ENCODE measurements at places on chromosomes 3 and 15.

DNA sequence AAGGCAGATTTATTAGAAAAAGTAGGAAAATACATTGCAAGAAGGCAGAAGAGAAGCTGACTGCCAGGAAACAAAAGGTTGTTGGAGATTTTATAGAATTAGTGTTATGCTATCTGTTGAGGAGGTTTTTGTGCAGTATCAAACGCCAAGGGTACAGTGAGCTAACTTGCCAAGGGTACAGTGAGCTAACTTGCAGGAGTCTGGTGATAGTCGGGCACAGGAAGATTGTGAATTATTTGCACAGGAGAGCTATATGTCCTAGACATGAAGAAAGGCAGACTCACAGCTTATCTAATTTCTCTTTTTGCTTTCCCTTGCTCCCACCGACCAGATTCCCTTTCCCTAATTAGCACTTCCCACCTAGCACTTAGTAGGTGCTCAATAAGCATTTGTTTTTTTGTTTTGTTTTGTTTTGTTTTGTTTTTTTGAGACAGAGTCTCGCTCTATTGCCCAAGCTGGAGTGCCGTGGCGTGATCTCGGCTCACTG lies 2.7 kb upstream of the CSK start:
- DNase-seq: no peak

DNA sequence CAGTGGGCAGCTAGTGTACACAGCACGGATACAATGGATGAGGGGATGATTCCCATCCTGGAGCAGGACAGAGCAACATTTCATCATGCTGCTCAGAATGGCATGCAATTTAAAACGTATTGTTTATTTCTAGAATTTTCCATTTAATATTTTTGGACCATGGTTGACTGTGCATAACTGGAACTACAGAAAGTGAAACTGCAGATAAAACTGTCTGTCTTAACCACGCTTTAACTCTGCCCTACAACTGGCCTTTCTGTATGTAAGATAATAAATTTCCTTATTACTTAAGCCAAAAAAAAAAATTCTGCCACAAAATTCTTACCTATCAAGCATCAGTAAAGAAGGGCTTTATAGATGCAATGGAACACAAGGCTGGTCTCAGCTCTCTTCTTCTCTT lies 33.4 kb downstream of the AP3S2 start:
- DNase-seq: no peak

- no peak for DNase-seq
Observed at GRCh38 chr3:119352034-119352609, 57.9 kb downstream of the ARHGAP31 start.

- DNase-seq: no peak
Observed at GRCh38 chr3:153809097-153809496, 312.1 kb upstream of the ARHGEF26 start.

DNA sequence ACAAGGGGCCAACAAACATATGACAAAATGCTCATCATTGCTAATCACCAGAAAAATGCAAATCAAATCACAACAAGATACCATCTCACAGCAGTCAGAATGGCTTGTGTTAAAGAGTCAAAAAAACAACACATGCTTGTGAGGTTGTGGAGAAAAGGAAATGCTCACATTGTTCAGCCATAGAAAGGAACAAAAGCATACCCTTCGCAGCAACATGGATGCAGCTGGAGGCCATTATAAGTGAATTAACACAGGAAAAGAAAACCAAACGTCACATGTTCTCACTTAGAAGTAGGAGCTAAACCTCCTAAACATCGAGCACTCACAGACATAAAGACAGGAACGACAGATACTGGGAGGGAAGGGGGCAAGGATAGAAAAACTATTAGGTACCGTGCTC lies 678.4 kb upstream of the GRM7 start:
- DNase-seq: no peak

GRCh38 chr3:192487033-192487432 lies 240.3 kb downstream of the FGF12 start:
- no peak for DNase-seq

- DNase-seq: no peak
Observed at GRCh38 chr3:144229953-144230352, 258.3 kb downstream of the DIPK2A start.

GRCh38 chr15:34252545-34252944 lies 27.7 kb downstream of the EMC4 start:
- DNase-seq: no peak

GRCh38 chr15:89330119-89330518 lies 4.5 kb downstream of the POLG start:
- DNase-seq: no peak

GRCh38 chr3:81544385-81544784 lies 217.1 kb downstream of the GBE1 start:
- no peak for DNase-seq

GRCh38 chr3:63891518-63891917 lies 20.7 kb downstream of the SCAANT1 start:
- DNase-seq: no peak

DNA sequence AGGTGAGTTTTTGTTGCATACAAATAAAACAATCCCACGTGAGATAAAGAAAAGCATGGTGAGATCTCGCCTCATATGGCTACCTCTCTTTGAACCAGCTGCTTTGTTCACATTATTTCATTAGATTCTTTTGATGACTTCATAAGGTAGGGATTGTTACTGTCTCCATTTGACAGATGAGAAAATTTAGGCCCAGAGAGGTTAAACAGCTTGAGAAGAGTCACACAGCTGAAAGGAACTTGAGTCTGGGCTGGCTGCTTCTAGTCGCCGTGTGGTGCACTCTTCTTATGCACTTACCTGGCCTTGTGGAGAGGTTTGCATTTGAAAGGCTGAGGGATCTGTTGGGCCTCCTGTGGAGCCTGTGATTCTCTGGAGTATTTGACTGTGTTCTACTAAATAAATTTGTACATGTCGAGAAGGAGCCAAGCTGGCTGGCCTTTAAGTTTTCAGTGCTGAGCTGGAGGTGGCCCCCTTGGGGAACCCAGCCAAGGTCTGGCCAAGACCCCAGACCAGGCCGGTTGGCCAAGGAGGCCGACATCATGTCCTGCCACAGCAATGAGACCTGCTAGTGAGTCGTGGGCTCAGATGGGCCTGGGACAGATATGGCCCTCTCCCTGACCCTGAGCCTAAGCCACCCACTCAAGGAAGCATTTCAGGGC lies 125.1 kb downstream of the SMAD6 start:
- DNase-seq: no peak

DNA sequence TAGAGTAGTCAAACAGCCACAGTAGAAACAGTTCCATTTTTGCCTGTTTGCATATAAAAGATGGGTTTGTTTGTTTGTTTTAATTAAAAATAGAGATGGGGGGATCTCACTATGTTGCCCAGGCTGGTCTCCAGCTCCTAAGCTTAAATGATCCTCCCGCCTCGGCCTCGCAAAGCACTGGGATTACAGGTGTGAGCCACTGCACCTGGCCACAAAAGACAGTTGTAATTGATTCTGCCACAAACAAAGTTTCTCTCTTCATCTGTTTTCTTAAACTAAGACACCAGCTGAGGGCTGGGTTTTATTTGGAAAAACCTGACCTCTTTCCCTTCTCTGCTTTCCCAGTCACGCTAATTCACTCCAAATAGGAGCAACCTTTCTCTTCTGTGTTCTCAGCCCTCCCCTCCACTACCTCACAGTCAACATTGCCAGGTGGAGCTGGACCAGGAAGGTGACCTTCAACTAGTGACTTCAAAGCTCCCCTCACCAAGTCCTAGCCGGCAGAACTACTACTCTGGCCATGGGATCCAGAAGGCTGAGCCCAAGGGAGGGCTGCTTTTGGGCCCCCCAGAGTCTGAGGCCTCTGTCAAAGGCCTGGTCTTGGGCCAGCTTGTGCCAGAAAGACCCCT lies 1.5 kb upstream of the IDH2 start:
- DNase-seq: peak; percentile 83

DNA sequence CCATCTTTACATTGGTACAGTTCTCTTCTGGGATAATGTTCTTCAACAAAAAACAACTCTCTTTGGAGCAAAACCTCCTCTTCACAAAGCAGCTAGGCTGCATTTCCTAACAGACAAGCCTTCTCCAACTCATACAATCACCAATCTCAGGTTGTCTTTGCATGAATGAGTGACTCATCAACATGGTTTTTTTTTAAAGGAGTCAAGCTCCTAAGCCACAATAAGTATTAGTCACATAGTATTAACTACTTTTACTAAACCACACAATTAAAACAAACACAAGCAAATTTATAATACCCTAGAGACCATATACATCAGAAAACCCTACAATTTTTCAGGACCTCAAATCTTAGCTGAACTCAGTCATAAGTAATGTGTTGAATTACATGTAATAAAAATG lies 137.4 kb downstream of the TBC1D5 start:
- no peak for DNase-seq

GRCh38 chr3:69929019-69929418 lies 70.5 kb upstream of the SAMMSON start:
- no peak for DNase-seq

- no peak for DNase-seq
Observed at GRCh38 chr15:56383010-56383409, 17.8 kb downstream of the TEX9 start.

DNA sequence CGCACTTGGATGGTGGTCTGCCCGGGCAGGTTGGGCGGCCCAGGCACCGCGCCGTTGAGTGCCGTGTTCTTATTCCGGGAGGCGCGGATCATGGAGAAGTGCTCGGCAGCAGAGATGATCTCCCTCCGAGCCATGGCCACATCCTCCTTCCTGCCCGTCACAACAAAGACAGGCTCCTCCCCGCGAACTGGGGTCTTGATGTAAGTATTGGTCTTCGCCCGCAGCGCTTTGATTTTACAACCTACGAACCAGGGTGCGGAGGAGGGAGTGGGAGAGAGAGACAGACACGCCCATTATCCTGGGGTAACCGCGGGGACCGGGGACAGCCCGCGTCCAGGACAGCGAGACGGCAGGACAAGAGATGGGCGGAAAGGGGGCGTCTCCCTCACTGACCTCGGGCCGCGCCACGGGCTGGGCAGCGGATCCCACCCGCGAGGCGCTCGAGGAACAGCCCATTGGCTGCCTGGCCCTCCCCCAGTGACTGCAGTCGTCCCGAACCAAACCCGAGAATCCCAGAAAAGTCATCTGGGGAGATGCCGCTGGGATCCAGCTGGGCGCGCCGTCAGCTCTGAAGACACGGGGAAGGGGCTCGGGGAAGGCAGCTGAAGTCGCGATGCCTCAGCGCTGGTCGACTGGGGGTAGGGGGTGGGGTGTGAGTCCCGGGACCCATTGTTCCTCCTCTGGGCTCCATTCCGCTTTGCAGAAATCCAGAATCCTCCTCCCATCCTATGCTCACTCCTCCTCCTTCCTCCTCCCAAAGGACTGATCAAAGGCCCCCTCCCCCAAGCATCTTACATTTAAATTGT lies 1.2 kb downstream of the MEX3B start:
- DNase-seq: no peak

GRCh38 chr3:134494495-134494894 lies 8.6 kb downstream of the CEP63 start:
- no peak for DNase-seq

DNA sequence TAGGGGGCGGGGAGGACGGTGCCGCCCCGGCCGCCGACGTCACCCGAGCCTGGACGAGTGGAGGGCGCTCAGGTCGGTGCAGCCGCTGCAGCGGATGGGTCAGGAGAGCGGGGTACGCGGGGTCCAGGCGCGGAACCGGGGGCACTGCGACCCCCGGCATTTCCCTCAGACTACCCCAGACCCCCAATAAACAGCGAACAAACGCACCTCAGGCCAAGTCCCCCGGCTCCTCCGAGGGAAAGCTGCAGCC lies 78.9 kb downstream of the IQSEC1 start:
- DNase-seq: peak; percentile 51

DNA sequence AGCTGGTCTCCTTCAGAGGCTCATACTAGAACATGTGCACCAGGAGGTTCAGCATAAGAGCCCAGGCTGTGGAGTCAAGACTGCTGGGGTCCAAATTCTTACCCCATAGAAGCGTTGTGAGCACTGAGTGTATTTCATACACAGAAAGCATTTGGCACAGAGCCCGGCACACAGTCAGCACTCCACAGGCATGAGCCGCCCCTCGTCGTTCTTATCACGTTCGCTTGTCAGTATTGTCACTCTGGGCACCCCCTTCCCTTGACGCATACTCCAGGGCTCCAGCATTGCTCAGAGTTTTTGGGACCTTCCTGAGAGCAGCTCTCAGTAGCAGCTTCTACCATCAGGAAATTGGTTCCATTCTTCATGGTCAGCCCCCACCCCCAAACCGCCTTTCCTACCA lies 25.2 kb downstream of the CORO2B start:
- DNase-seq: no peak

- DNase-seq: no peak
Observed at GRCh38 chr3:193498215-193498614, 56.5 kb downstream of the ATP13A4 start.

- no peak for DNase-seq
Observed at GRCh38 chr3:25338158-25338725, 89.8 kb upstream of the RARB start.

GRCh38 chr3:27900316-27900715 lies 178.2 kb upstream of the EOMES start:
- no peak for DNase-seq

DNA sequence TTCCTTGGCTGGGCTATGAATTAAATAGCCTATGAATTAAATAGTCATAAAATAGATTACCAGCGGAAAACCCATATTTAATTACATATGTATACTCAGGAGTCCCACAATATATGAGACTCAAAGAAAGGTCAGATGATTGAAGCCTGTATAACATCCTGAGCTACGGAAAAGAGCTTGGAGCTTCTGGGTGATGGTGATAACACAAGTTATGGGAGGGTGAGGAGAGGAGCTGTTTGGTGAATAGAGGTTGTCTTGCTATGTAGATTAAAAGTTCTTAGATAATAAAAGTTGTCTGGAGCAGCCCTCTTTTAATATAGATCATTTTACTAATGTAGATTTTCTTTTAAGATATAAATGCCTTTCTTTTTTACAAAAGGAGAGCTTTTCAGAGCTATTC lies 1.8 kb downstream of the PML start:
- no peak for DNase-seq
